Neural crest cell (in vitro differentiated cells): ENCODE measurements at places on chromosomes 4 and X.

- no peak for DNase-seq
Observed at GRCh38 chr4:152946446-152946845, 10.3 kb downstream of the FHDC1 start.

- no peak for DNase-seq
Observed at GRCh38 chr4:42277291-42277690, 120.0 kb upstream of the SHISA3 start.

GRCh38 chrX:42093756-42094155 lies 170.4 kb upstream of the CASK start:
- no peak for DNase-seq

DNA sequence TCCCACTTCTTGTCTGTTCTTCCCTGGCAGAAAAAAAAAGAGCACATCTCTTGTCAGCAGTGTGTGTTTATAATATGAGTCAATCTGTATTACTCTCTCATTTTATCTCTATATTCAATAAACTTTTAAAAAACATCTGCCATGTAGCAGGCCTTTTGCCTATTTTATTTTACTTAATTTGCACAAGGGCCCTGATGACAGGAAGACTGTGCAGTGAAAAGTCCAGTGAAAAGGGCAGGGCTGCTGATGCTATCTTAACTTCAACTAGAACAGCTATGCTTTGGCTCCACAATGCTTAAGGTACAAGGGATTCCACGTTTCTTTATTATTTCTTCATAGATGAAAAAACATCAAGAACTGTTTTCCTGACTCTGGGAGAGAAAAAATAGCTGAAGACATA lies 97.0 kb upstream of the DGKK start:
- DNase-seq, result no peak

- no peak for DNase-seq
Observed at GRCh38 chrX:132199941-132200340, 19.3 kb downstream of the RAP2C start.

DNA sequence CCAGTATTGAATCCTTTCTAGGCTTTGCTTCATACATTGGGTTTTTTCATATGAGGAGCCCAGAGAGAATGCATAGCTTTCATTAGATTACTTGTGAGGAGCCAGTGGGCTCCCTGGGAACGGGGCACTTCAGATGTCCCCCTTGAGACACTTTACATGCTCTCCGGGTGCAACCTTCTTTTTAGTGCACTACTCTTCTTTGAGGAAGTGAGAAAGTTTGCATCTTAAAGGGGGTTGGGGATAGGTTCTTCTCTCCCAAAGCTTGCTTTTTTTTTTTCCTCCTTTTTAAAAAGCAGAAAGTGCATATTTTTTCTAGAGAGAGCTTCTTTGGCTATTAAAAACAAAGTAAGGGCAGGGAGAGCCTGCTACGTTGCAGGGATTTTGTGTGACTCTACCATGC lies 4.3 kb downstream of the HADH start:
- DNase-seq, result no peak

DNA sequence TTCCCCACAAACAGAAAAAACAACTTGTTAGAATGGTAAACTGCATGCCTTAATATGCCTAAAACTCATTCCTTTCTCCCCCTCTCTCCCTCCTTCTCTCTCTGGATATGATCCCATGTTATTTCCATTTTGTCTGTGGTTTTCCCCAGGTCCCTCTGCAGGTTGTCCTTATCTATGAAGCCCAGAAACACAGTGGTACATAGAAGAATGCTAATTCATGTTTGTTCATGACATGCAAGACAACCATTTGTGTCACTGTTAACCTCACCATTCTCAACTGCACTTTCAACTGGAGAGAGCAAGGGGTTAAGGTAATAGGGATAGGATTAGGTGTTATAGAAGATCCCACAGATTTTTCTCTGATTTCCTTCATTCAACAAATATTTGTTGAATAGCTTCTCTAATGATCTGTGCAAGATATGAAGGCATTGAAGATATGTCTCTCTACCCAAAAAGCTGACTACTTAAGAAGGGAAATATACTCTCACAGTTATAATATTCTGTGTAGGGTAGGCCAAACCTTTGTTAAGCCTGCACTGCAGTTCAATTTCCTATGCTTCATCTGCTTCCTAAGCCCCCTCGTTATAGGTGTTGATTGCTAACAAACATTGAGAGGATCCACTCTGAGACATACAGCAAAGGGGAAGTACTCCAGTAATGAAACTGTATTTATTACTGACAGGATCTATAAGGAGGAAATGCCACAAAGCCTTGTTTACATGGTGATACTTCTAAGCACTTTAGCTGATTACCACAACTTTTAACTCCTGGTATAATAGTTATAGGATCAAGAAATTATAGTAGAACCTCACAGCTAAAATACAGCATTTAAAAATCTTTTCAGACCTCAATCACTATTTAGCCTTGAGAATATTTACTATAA lies 96.1 kb downstream of the FRYL start:
- no peak for DNase-seq

- no peak for DNase-seq
Observed at GRCh38 chr4:20337261-20337664, 85.6 kb downstream of the SLIT2 start.

DNA sequence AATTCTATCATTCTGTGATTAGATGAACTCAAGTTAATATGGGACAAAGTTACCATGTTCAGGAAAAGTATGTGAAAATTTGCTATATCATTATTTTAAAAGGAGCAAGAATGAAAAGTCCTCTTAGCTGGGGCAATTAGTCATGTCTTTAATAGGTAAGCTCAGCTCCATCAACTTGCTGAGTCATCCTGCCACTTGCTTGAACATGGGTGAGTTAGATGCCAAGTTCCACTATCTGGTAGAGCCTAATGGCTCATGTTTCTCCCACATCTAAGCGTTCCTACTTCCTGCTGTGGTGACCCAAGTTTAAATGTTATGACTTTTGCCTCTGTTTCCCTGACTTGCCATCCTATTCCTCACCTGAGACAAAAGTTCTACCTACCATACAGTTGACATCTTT lies 276.8 kb downstream of the ZNF674 start:
- DNase-seq, result no peak

DNA sequence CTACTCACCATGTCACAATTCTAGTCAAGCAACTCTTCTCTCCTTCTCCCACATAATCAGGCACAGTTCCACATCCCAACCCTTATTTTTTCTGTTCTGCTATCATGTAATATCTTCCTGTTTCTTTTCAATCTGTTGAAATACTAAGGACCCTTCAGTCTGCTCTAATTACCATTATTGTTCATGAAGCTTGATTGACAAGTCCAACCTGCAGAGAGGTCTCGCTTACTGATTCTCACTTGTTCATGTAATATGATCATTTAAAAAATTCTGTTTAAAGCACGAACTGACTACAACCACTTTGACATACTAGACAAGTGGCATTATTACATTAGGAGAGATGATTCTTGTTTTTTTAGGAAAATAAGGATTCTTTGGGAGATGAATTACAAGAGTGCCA lies 108.6 kb upstream of the MAD2L1 start:
- DNase-seq, result no peak

DNA sequence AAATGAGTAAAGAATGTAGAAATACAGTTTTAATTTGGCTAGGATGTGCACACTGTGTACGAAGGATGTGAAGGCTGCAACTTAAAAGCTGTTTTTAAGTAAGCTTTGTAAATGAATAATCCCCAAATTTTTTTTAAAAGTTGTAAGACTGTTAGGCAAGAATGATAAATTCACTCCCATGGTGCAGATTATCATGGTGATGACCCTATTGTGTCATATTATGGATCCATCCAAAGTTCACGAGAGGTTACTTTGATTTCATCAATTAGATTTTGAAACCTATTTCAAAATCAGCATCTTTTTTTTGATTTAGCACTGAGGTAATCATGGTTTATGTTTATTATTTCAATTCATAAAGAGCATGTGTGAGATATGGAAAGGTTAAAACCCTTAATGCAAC lies 62.9 kb upstream of the ETNPPL start:
- no peak for DNase-seq

GRCh38 chrX:148658115-148658730 lies 157.8 kb downstream of the AFF2 start:
- no peak for DNase-seq

- no peak for DNase-seq
Observed at GRCh38 chrX:48956728-48957414, 536 bp downstream of the OTUD5 start.

DNA sequence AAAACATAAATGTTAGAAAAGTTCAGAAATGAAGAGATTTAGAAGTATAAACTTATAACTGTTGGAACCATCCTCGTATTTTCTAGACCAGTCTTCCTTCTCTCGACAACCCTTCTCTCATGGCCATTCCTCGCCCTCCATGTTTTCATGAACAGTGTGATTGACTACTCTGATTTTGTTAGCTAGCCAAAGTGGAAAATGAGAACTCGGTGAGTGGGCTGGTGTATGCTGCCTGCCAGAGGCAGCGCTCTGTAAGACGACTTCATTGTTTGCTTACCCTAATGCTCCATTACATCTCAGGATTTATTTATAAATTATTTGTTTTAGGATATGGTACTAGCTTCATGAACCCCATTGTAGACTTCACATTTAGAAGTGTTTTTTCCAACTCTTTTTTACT lies 153.0 kb downstream of the CBR4 start:
- DNase-seq, result no peak

DNA sequence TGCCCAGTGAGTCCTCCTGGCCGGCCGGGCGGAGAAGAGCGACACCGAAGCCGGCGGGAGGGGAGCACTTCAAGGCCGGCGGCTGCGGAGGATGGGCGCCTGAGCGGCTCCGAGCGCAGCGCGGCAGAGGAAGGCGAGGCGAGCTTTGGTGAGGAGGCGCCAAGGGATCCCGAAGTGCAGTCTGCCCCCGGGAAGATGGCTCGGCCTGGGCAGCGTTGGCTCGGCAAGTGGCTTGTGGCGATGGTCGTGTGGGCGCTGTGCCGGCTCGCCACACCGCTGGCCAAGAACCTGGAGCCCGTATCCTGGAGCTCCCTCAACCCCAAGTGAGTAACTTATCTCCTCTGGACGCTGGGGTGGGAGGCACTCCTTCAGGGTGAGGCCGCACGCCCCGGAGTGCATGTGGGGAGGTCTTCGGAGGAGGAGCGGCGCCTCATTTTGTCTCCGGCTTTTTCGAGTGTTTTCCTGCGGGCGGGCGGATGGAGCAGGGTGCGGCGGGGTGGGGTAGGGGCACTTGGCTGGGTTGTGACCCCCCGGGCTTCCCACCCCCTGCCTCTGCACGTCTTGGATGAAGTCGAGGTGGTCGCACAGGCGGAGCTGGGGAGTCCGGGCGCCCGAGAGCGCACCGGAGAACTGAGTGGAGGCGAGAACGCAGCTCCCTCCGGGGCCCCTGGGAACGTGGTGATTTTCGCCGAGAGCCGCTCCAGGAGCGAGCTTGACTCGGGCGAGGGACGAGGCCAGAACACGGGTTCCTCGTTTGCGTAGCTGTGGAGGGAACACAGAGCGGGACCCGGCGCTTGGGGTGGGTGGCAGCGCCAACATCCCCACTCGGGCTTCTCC lies 979 bp downstream of the EFNB1 start:
- no peak for DNase-seq

DNA sequence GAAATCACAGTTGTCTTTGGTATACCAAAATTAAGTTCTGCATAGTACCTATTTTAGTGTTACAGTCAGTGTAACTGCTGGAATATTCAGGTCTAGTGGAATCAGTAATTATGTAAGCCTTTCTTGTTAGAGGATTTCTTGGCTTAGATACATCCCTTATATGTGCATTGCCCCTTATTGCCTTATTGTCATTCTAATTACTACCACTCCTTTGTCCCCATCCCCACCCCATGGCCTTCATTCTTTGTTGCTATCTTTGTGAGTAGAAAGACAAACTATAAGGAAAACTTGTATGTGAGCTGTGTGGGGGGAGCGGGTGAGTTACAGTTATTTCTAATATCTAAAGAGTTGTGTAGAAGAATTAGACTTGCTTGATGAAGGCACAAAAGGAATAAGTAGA lies 36.9 kb upstream of the RPA4 start:
- DNase-seq, result no peak

DNA sequence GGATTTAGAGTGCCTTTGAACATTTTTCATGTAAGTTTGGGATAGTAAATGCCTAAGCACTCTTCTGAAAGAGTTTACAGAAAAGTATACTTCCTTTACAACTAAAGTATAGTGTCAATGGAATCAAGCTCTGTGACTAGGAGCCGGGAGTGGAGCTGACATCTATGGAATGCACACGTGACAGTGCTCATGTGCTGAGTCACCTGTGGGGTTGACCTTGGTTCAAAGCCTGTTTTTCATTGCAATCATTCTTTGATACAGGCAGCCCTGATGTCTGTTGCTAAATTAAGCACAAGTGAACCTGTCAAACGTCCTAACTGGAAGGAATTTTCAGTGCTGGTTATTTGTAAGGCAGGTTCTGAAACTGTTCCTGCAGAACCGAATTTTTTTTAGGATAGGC lies 82.5 kb downstream of the GPAT3 start:
- no peak for DNase-seq

GRCh38 chrX:16786791-16787735 lies 797 bp downstream of the TXLNG start:
- DNase-seq, result no peak

- no peak for DNase-seq
Observed at GRCh38 chr4:68390205-68390935, 40.5 kb upstream of the YTHDC1 start.

DNA sequence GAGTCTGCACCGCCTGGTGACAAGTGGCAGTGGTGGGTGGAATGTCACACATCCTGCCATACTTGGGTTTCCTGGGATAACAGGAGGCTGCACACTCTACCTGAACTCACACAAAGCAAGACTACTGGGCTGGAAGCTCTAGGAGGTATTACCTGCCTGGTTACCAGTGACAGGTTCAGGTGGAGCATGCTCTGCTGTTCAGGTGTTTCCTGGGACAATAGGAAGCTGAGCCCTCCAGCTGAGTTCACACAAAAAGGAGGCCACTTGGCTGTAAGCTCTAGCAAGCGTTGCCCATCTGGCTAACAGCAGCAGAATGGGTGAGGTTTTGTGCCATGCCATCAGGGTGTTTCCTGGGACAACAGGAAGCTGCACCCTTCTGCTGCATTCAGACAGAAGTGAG lies 17.4 kb upstream of the UGT2B7 start:
- DNase-seq, result no peak

DNA sequence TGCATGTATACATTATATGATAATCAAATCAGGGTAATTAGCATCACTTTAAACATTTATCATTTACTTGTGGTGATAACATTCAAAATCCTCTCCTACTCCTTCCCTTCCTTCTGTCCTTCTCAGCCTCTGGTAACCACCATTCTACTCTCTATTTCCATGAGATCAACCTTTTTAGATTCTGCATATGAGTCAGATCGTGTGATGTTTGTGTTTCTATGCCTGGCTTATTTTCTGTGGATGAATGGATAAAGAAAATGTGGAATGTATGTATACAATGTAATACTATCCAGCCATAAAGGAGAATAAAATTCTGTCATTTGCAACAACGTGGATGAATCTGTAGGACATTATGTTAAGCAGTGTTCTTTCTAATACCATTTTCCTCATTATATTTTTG lies 123.9 kb downstream of the NAA11 start:
- no peak for DNase-seq

DNA sequence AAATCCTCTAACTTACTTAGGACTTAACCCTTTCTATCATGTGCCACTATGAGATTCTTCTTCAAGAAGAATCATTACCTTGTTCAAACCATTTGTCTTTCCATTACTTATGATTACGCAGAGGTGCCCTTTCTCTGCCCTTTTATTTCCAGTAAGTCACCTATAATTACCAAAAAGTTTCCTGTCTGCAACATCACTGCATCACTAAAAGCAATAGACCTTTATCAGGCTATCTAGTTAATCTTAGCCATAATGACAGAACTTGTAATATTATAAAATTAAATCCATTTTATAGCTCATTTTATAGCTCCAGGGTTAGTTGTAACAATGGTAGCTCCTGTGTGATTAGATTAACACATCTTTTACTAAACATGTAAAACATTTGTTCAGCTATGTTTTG lies 673.6 kb upstream of the PITX2 start:
- DNase-seq, result no peak
